ENCODE measurements at places on chromosomes 6 and 20.

GRCh38 chr6:13566500-13566899 lies 7.9 kb upstream of the SIRT5 start:
- no peak for DNase-seq

- no peak for DNase-seq
These were observed 52.0 kb downstream of the MAP3K5 start for GRCh38 chr6:136740050-136740974.

DNA sequence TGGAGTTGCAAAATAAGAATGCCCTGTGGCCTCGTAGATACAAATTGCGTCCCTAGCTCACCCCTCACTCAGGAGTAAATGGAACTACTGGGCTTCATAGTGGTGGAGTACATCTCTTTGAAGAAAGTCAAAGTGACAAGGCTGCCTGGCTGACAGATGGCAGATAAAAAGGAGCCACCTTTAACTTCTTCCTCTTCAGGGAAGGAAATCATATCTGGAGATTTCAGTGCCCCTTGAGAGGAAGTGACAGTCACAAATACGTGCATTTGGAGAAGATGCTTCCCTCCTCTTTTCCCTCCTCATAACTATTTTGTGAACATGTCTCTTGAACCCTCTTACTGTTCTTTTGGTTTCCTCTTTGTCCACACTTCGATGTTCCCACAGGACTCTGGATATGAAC lies 43.2 kb downstream of the PPP1R3G start:
- DNase-seq: no peak

DNA sequence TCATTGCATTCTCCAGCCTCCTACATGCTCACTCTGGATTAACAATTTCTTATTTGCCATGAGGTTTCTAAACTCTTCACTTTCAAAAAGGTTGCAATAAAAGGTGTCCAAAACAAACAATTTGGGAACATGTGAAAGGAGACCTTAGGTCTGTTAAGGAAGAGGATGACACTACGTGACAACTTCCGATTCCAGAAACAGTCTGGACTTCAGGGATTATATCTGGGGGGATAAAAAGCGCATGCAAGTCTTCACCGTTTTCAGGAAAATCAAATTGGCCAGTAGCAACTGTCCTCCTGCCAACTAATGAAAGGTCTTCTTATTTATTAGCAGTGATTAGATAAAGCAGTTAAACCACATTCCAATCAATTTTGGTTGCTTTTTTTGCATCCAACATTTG lies 1.8 kb downstream of the ZDHHC14 start:
- no peak for DNase-seq

DNA sequence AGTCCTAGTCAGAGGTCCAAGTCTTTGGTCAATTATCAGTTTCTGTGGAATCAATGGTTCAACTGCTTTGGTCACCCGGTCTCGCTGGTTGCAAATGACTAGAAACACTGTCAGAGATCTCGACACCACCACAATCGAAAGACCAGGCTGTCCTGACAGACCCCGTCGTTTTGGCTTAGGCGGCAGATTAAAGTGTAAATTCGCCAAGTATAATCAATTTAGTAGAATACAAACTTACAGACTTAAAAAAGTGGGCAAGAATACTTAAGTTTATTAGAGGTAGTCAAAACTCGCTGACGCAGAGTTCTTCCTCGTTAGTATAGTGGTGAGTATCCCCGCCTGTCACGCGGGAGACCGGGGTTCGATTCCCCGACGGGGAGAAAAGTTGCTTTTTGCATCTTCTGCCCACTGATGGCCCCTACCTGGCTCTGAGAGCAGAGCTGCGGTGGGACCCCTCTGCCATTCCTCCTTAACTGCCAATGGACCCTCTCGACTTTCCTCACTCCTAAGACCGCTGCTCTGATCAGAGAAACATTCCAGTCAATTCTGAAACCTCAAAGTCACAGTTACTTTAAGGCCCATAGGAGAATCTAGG lies 30.6 kb upstream of the ZNF184 start:
- peak; percentile 54 for DNase-seq

DNA sequence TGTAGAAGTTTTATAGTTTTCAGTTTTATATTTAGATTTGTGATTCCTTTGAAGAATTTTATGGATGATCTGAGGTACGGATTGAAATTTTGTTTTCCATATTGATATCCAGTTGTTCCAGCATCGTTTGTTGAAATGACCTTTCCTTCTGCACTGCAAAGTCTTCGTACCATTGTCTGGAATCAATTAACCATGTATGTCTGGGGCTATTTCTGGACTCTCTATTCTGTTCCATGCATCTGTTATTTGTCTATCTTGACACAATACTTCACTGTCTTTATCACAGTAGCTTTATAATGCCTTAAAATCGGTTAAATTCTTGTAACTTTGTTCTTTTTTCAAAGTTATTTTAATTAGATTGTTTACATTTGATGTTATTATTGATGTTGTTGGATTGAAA lies 154.9 kb downstream of the FARS2 start:
- DNase-seq: no peak

GRCh38 chr20:49283703-49284625 lies 6.1 kb upstream of the ZNFX1 start:
- peak; percentile 14 for DNase-seq

DNA sequence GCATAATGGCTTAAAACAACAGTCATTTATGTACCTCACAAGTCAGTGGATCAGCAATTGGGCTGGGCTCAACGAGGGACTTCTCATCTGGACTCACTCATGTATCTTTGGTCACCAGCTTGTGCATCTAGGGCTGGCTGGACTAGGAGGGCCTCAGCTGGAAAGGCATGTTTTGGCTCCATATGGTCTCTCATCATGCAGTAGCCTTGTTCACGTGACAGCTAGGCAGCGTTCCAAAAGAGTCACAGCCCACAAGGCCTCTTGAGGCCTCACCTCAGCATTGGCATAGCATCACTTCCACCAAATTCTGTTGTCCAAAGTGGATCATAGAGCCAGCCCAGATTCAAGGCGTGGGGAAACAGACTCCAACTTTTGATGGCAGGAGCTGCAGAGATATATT lies 110.1 kb downstream of the MAFB start:
- no peak for DNase-seq

DNA sequence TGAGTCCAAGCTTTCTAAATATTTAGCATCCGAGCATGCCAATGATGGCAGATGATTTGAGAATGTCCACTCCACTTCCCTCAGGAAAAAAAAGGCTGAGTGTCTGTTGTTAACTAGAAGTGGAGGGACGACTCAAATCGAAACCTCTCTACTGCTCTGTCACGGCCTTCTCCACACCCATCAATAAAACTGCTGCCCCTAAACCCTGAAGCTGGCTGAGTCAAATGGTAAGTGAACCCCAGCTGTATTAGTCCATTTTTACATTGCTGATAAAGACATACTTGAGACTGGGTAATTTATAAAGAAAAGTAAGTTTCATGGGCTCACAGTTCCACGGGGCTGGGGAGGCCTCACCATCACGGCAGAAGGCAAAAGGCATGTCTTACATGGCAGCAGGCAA lies 707.0 kb downstream of the QKI start:
- no peak for DNase-seq

GRCh38 chr6:36083446-36083845 lies 46.9 kb upstream of the MAPK13 start:
- no peak for DNase-seq
